ENCODE measurements at places on chromosomes 5 and 9. TPM values are rescaled to one million over a fixed set of nuclear protein-coding genes. Genes with fewer than 3 reads are reported as not detected.

GLDC gene
- total RNA-seq, result not detected

CDO1 gene
- total RNA-seq, result not detected

IRX4 gene
- under 0.01 TPM for total RNA-seq

TMEM252 gene
- total RNA-seq, result not detected

PCDHB2 gene
- 1.1 TPM for total RNA-seq

ELL2 gene
- 76.3 TPM for total RNA-seq

C9orf152 gene
- total RNA-seq, result under 0.01 TPM

PTGR1 gene
- 67.9 TPM for total RNA-seq

ORM2 gene
- not detected for total RNA-seq

DAP gene
- 11.8 TPM for total RNA-seq

NTNG2 gene
- under 0.01 TPM for total RNA-seq
